ENCODE measurements at places on chromosomes 1 and 21.
A peak's percentile ranks its signal among the peaks of the same experiment; 100 is the strongest.

DNA sequence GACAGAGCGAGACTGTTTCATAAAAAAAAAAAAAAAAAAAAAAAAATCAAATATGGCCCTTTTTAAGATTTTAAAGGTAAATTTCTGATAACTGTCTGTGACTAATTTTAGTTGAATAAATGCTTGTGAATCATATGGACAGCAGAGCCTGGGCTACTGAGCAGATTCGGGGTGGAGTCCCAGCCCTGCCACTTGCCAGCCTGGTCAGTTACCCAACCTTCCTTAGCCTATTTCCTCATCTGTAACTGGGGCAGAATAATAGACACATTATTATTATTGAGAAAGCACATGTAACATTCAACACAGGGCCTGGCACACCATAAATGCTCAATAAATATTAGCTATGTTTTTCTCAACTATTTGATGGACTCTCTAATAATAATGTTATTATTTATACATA is 11.2 kb upstream of the H3-3A start:
- no peak for DNase-seq

GRCh38 chr1:240737766-240738265 is 125.9 kb upstream of the GREM2 start:
- DNase-seq = no peak

DNA sequence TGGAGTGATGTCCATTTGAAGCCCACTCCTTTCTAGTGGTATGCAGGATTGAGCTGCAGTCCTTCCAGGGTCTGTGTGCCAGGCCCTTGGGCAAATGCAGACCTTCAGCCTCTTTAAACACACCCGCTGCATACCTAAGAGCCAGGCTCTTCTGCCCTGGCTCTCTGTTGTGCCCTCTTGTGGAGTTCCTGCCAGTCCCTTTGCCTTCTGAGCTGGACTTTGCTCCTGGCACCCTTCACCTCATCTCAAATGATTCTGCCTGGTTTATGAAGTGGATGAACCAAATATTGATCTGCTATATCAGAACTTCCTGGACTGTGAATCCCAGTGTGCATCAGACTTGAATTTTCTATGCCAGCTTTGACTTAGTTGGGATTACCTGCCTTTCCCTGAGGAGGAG is 158.8 kb downstream of the URB2 start:
- no peak for DNase-seq

DNA sequence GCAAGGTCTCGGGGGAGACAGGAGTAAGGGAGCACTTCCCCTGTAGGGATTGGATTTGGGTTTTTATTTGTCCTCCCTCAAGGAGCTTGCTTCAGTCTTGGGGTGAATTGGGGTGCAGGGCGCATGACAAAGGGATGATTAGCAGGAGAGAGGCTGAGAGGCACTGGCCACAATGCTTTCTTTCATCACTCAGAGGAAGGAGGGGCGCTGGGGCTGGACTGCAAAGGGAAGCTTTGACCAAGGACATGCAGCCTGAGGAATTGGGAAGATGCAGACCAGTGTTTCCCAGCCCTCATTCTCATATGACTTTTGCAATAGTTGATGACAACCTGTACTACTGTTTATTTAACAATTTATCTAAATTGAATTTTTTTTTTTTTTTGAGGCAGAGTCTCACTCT is 34.1 kb upstream of the PDPN start:
- DNase-seq = no peak

- no peak for DNase-seq
These were observed 70.6 kb upstream of the KIAA1614 start for GRCh38 chr1:180842052-180842451.

DNA sequence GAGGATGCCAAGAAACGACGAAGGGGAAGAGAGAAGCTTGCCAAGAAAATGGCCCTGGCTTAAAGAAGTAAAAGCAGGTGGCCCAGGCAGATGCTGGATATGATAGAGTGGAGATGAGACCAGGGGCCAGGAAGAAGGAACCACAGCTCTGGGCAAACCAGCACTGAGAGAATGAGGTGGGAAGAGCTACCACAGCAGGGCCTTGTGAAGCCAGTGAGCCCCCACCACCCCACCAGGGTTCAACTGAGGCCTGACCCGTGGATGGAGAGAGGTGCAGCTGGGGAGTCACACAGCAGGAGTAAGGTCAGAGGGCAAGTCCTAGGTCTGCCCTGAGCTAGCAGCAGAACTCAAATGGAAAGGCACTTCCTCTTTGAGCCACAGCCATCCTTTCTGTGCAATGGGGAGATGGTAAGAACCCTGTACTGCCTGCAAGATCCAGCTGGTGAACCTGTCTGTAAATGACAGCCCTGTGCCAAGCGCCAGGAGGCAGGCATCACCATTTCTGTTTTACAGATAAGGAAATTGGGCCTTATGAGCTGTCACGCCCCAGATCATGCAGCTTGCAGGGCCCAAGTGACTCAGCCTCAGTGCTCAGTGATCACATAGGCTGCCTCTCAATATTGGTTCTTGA is 8.5 kb downstream of the SH3BGRL3 start:
- DNase-seq = peak; percentile 87

DNA sequence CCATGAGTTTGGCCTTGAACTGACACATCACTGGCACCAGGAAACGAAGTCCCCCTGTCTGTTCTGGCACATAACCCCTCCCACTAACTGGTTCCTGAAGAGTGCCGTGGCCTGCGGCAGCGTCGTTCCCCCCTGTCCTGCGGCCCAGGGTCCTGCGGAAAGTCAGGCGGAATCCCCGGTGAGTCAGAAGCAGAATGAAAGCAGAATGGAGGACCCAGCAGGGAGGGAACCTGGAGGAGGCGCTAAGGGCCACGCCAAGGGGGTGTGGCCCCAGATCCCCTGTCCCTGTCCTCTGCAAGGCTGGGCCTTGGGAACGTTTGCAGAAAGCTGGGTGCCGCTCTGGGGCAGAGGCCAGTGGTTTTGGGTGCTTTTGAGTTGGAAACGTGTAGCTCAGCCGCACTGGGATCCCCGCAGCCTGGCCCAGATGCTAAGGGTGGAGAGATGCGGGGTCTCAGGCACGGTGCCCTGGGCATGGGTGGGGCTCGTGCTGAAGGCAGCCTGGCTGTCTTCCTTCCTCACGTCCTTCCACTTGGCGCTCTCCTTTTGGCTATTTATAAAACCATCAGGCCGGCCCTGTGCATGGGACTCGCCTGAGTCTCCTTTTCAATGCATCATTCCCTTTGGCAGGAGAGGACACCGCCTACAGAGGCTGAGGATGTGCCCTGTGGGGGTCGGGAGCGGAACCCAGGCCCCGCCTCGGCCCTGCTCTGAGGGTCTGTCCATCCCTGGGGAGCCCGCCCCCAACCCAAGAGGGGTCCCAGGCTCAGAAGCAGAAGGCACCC is 36.2 kb downstream of the TP73 start:
- DNase-seq = no peak

DNA sequence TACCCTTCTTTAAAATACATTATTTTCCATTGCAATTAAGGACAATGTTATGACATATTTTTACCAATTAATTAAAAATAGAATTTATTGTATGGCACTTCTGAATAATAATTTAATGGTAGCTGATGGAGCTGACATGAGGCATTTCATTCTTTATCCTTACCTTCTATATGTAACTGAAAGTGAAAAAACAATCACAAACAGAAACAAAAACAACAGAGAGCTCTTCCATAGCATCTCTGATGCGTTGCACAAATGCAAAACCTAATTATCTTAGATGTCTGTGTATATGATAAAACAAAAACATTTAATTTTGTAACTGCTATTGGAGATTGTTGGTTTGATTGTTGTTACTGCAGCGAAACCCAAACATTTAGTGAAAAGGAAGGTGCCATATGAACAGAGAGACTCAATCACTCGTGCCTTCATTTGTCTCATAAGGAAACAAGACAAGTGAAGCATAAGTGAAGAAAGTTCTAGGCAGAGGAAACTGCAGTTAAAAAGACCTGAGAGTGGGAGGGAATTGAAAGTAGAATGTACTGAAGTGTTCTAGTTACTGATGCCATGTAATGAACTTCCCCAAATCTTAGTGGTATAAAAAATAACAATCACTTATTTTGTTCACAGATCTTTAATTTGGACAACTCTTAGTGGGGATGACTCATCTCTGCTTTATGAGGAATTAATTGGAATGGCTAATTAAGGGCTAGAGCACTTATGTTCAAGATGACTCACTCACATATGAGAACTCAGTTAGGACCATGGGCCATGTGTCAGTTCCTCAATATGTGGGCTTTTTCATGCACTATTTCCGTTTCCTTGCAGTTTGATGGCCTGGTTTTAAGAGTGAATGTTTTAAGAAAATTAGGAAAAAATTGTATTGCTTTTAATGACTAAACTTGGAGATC is 245.0 kb upstream of the OLFM3 start:
- DNase-seq = no peak

DNA sequence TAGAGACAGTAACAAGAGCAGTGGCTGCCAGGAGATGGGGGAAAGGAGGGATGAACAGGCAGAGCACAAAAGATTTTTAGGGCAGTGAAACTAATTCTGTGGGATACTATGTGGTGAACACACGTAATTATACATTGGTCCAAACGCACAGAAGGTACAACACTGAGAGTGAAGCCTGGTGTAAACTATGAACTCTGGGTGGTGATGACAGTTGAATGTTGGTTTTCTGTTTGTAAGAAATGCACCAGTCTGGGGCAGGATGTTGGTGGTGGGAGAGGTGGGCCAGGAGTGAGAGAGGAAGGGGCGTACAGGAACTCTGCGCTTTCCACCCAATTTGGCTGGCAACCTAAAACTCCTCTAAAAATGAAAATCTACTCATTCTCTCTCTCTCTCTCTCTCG is 50.2 kb upstream of the TIAM1 start:
- DNase-seq = no peak

DNA sequence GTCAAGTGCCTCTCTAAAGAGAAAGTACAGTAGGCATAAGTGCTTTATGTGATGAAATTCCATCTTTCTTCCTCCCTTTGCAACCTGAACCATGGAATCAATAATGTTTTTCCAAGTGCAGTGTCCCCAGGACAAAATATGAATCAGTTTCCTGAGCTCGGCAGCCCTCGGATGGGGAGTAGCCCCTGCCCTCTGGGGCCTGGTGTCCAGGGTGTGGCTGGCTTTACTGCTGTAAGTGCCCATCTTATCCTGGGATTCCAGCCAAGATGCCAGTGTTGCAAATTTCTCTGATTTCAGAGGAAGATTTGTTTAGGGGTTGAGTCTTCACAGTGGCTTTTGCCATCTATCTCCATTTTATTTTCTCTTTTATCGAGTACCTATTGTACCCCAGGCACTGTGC is 40.5 kb upstream of the SRP9 start:
- DNase-seq = no peak

DNA sequence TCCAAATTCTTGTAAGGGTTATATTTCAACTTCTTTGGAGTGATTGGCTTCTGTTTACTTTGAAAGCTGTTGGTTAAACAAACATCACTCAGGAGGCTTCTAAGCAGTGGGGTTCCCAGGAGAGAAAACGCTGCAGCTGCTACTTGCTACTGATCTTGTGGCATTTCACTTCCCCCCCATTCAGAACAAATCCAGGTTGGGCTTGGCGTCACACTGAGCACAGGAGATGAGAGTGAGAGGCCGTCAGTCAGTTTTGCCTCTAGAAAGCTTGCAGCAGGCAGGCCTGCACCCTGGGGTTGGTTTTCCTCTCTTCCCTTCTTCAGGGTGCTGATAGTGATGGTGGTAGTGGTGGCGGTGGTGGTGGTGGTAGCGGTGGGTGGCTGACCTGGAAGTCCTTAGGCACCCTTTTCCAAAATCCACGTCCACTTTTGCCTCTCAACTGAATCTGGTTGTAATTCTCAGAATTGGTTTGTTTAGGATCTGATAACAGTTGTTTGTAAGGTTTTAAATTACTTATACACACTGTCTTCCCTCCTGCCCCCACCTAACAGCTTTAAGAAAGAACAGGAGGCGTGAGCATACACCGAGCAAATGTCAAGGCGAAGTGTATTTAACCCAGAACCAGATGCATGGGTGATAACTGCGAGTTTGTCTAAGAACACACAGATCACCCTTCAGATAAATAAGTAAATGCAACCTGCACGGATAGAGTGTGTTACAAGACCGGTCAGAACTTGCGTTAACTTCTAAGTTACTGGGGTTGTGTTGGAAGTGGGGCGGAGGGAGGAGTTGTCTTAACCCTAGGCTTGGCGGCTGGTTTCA is 3.2 kb upstream of the PROX1 start:
- no peak for DNase-seq

GRCh38 chr1:29602203-29602602 is 365.9 kb downstream of the PTPRU start:
- no peak for DNase-seq

DNA sequence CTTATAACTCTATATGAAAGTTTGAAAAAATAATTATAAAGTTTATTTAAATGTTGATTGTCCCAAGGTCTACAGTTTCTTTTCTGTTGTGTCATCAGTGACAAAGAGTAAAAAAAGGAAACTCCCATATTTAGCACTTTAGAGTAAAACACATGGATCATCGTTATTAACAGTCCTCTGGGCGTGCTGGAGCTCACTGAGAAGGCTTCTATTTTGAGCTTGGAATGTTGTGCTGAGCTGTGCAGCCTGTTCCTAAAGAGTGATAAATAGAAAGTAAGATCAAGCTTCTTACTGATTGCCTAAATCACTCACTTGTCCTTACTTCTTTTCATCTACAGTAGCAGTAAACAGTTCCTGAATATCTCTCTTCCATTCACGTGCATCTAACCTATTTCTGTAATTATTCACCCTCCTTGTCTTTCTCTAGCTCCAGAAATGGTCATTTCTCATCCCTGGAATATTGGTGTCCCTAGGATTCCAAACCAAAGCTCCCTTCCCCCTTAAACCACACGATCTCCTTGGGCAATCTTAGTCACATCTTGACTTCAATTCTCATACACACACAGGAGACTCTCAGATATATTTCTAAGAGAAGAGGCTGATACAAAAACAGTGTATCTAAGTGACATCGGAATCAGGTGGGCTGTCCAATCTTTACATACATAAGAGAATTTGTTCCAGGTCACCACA is 11.9 kb downstream of the GBP5 start:
- DNase-seq = no peak

- no peak for DNase-seq
These were observed 57.3 kb upstream of the PTGFRN start for GRCh38 chr1:116852367-116852766.

- DNase-seq = no peak
These were observed 22.1 kb downstream of the PADI2 start for GRCh38 chr1:17097147-17097546.
